ENCODE measurements at places on chromosomes 3 and 15.
A peak's percentile ranks its signal among the peaks of the same experiment; 100 is the strongest.

DNA sequence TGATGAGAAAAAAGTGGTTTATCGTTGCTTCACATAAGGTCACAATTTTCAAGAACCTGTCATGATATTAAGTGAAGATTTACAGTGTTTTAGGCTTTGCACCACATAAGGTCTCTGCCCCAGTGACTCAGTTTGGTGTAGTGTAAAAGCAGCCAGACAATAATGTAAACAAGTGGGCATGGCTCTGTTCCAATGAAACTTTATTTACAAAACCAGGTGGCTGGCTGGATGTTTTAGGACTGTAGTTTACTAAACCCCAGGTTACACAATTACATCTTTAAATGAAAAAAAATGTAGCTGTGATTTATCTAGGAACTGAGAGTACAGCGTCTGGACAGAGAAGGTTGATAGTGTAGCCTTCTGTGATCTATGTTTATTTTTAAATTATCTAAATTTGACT, 9.7 kb upstream of the FBXL22 start:
- DNase-seq: no peak

DNA sequence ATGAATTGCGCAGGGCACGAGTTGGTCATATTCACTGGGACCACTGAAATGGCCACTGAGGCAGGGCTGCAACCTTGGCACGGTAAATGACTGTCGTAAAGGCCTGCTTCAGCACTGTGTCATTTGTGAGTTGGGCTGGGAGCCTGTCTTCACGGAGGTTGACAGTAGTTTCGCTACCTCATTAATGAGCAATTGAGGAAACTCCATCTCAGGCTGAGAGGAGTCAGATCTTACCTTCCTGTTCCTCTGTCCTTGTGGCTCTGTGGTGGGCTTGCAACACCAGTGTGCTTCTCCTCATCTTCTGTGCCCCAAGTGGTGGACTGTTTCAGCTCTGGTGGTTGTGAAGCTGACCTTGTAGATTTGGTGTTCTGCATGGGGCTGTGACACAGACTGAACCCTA, 80.1 kb upstream of the EIF1B start:
- peak; percentile 68 for DNase-seq

- DNase-seq: peak; percentile 14
Observed at GRCh38 chr3:127456471-127457093, 134.0 kb downstream of the TPRA1 start.

DNA sequence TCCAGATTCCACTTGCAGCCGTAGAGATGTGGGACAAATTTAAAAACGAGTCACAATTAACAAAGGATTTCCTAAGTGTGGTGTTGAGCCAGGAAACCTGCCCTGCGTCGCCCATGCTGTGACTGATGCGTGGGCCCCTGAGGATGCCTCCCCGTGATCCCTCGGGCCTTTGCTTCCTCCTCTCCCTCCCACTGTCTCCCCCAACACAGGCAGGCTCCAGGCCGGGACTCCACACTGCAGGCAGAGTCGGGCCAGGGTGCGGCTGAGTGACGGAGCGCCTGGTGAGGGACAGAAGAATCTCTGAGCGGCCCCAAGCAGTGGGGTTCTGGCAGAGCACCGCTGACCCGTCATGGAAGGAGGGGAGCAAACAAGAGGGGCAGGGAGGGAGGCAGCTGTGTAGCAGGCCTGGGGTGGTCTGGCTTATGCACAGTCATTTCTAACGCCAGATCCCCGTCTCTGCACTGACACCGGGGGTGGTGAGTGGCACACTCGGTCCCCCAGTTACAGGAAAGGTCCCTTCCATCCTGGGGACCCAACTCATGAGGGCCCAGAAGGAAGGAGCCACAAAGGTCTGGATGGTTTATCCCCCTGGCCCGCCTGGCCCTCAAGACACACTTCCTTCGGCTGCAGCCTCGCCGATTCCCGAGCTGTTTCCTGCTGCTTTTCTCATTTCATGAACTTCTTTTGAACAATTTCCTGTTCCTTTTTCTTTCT, 91.0 kb downstream of the XXYLT1 start:
- peak; percentile 28 for DNase-seq

DNA sequence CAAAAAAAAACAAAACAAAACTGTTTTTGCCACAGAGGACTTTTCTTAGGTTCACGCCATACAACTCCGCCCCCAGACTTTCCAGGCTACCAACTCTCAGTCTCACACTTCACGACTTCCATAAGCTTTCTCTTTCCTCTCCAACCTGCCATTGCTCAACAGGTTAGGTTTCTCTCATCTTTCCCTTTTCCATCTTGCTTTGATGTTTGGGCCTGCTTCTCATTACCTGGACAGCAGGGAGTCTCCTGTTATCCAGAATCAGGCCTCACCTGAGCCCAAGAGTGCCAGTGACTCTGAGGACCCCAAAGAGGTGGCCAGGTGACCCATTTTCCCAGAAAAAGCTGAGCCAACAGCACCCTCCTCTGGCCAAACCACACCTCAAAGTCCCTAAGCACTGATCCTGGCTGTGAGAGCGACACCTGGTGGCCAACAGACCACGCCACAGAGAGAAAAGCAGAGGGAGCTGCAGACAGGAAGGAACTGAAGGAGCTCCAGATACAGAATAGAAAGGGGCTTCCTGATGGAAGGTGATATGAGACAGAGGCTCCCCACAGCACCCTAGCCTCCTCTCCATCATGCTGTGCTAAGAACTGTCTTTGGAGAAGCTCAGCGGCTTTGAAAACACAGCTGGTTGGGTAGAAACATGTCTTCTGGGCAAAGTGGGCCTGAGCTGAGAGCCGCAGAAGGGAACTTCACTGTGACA, 4.0 kb downstream of the CCDC51 start:
- peak; percentile 87 for DNase-seq

- no peak for DNase-seq
Observed at GRCh38 chr15:59457103-59457502, 19.1 kb downstream of the FAM81A start.

DNA sequence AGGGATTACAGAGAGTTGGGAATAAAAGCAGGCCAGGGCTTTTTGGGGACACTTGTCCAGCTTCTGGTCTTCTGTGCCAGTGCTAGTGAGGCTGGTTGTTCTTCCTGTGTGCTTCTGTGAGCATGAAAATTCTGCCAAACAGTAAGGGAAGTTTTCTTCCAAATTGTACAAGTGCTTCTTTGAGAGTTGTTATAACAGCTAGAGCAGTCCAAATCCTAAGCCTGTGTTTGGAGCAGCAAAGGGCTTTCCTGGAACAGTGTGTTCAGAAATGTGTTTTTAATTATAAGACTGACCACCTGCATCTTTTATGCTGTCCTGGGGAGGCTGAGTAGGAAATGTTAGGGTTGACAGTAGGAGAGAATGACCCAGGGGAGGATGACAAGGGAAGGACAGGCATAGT, 223.0 kb upstream of the P2RY1 start:
- DNase-seq: no peak

- no peak for DNase-seq
Observed at GRCh38 chr3:58799271-58799670, 132.7 kb upstream of the FAM3D start.
